IPS DF 19.7 (cell line): ENCODE measurements at places on chromosomes 11 and 22.

GRCh38 chr11:235180-235579 lies 962 bp downstream of the SIRT3 start:
- DNase-seq, result no peak

DNA sequence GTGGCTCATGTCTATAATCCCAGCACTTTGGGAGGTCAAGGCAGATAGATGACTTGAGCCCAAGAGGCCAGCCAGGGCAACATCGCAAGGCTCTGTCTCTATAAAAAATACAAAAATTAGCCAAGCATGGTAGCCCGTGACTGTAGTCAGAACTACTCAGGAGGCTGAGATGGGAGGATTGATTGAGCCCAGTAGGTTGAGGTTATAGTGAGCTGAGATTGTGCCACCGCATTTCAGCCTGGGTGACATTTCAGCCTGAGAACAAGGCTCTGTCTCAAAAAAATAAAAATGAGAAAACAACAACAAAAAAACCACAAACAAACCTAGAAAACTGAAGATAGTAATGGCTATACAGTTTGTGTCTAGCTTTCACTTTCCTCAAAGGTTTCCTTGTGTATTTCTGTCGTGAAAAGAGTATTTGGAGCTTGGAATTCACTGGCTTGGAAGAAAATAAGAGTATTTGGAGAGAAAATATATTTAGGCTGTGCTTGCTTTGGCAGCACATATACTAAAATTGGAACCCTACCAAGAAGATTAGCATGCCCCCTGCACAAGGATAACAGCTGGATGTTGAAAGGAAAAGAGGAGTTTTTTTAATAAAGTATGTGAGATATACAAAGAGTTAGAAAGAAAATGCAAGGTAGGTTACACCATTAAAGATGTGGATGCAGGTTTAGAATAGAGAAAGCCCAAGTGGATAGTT lies 3.9 kb upstream of the BIRC3 start:
- no peak for DNase-seq

DNA sequence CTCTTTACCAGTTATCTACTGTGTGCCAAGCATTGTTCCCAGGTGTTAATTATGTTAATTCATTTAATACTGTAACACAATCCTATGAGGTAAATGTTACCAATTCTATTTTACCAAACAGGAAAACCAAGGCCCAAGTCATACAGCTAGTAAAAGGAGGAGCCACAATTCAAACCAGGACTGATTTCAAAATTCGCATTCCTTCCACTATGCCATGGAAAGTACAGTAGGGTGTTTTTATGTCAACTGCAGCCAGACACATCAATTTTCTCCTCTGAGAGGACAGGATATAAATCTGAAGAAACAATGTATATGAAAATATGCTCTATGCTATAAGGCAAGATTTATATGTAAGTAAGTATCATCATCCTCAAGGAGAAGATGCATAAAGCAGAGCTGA lies 104.3 kb downstream of the RPL27A start:
- no peak for DNase-seq

- no peak for DNase-seq
These were observed 102.9 kb downstream of the TRIM29 start for GRCh38 chr11:120034881-120035630.

DNA sequence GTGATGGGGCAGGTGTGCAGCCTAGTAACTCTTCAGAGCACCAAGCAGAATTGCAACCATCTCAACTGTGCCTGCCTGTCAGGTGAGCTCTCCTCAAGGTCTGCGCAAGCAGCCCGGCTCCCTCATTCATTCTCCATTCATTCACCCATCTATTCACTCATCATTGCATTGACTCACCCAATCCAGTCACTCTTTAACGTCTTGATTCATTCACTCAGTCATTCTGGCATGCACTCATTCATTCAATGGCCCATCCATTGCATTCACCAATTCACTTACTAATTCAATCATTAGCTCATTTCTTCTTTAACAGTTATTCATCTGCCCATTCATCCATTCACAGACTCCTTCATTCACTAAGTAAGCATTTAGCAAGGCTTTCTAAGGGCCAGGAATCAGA lies 111.8 kb downstream of the PDE2A start:
- no peak for DNase-seq

DNA sequence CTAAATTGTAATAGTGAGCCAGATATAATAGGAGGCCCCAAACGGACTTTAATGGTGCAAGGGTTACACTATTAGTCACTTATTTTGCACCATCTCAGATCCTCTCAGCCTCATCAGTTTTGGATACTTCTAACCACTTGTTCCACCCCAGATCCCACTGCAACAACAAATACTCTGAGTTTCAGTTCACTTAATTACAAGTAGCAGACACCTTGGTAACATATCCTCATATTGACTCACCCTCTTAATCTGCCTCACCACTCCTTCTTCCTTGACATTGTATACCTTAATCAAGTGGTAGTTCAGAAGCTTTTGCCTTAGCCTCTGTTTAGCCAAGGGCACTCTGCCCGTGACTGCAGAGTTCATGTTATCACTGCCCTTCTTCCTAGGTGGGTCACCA lies 256.1 kb upstream of the UBASH3B start:
- DNase-seq, result no peak

GRCh38 chr11:111429066-111429506 lies 50.0 kb upstream of the POU2AF1 start:
- no peak for DNase-seq

GRCh38 chr22:44597616-44598015 lies 99.6 kb upstream of the RTL6 start:
- DNase-seq, result no peak
